ENCODE measurements at places on chromosomes 5 and 9.
A peak's percentile ranks its signal among the peaks of the same experiment; 100 is the strongest.

DNA sequence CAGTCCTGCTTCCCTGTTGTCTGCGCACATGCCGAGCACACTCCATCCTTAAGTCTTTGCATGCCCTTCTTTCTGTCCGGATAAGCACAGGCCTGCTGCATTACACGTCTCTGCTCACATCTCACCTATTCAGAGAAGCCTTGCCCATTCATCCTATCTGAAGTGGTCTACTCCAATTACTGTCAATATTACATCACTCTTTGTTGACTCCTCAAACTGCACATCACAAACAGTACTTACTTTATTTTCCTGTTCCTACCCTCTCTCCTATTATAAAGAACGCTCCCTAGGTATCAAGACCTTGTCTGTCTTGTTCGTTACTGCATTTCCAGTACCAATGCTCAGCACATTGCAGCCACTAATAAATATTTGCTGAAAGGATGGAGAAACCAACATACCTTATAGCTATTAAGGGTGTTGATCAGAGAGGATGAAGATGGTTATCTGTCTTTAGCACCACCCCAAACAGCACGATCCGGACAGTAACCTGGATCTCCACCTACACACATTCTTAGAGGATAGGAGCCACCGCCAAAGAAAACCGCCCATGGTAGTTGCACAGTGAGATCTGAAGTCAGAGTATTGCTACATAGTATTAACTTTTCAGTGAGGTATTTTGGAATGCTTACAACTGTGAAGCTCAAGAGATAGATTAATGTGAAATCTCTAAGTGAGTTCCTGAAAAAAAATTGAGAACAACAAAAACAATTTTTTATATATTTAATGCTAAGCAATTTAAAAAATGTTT lies 1.6 kb upstream of the PRRC1 start:
- no peak for DNase-seq

DNA sequence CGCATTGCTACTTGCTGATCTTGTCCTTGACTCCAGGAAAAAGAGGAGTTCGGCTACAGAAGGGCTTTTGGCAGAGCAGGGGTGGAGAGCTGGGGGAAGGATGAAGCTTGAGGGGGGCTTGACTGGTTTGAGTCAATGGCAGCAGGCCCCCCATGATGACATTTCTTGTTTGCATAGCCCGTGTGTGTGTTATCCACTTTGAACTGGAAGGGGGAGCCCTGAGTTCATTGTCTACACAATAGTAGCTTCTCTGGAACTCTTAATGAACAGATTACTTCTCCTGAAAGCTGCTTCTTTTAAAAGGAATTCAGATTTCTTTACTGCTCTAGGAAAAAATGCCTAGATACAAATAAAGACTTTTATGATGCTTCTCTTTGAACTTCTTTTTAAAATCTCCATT lies 2.3 kb downstream of the IFNB1 start:
- no peak for DNase-seq

GRCh38 chr5:157857816-157858526 lies 974 bp downstream of the CLINT1 start:
- DNase-seq: no peak

GRCh38 chr9:96565671-96566497 lies 53.8 kb downstream of the CDC14B start:
- no peak for DNase-seq

DNA sequence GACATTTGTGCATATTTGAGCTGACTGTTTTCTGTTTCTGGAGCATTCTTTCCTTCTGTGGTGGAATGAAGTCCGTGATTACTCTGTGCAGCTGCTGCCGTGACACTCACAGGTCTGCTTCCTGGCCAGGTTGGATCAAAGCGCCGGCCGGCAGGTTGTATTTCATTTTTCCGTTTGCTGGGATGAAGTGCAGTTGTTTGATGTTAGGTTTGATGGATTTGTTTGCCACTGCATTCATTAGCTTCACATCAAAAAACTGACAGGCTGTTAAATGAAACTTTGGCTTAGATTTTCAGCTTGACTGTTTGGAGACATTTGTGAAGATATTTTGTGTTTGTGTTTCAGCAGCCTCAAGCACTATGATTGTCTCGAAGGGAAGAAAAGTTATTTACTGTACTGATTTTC lies 140.1 kb downstream of the KDM4C start:
- DNase-seq: no peak

- DNase-seq: peak; percentile 83
Measured at GRCh38 chr5:130141659-130142320, 237.5 kb downstream of the CHSY3 start.

DNA sequence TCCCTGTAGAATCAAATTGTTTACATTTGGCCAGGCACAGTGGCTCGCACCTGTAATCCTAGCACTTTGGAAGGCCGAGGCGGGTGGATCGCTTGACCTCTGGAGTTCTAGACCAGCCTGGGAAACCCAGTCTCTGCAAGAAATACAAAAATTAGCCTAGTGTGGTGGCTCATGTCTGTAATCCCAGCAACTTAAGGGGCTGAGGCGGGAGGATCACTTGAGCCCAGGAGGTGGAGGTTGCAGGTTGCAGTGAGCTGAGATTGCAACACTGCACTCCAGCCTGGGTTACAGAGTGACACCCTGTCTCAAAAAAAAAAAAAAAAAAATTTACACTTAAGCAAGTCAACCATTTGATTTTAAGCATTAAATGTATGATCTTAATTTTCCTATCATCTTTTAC lies 17.5 kb upstream of the IQGAP2 start:
- DNase-seq: no peak

DNA sequence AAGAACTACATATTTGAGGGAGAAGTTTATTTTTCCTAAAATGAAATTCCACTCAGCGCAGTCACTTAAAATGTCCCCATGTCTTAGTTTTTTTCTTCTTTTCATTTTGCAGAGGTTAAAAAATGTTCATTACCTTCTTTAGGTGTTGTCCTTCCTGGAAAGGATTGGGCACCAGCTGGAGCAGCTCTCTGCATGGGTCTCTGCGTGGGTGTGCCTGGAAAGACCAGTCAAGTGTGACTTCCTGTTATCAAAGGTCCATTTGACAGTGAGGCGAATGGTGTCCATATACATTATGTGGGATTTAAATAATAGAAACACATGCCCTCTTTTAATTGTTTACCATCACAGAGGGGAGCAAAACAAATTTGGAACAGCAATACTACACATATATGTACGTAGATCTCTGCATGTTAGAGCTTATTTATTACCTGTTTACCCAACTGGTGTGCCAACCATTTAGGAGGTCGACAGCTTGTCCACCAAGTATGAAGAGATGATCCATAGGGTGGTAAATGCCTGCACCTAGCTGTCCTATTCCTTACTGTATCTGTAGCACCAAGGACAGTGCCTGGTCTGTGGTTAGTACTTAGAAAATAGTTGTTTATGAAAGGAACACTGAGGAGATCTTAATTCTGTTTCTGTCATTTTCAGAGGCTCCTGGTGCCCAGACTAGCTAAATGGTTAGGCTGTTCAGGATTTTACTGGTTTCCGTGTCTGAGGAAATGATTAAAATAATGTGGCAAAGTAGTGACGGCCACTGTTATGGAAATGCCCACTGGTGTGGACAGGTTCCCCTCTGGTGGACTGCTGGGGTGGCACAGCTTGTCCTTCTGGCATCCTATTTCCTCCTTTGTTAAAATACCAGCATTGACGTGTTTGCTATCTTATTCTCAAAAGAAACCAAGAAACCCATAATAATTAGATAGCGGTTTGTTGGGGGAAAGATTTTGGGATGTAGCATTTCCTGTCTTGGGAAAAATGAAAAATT lies 200.4 kb downstream of the MAST4 start:
- no peak for DNase-seq

GRCh38 chr5:111914966-111915636 lies 158.1 kb upstream of the NREP start:
- peak; percentile 62 for DNase-seq

DNA sequence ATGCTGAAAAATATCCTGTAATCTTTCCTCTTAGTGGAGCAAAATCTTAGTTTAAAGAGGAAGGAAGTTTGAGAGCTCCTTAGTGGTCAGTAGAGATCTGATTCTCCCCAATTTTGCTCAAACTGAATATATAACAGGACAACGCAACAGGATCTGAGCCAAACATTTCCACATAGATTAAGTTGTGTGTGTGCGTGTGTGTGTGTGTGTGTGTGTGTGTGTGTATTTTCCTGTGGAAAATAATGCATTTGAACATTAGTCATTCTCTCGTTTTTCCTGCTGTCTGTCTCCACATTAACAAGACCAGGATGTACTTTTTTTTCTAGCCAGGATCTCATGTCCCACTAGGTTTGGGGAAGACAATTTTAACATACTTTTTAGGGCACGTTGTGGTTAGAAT lies 312.1 kb upstream of the CDH18 start:
- DNase-seq: no peak

Data from islet precursor cell (in vitro differentiated cells).